Esophagus muscularis mucosa (tissue), 4 donors: ENCODE measurements at places on chromosomes 11 and 22. TPM values are rescaled to one million over a fixed set of nuclear protein-coding genes. Genes with fewer than 3 reads are reported as not detected.

DNA sequence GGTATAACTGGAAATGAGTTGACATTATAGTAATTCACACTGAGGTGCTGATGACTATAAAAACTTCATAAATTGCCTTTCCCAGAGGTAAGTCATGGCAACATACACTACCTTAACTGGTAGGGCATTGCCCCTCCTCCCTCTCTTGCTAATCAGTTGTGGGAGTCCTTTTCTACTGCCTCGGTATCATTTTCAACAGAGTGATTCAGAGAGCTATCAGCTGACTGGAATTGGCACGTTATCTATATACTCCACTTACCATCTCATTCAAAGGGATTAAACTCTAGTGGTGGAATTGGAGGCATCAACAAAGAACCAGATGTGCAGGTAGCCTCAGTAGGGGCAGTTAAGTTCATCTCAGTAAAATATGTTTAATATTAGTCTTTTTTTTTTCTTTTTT lies 8.0 kb upstream of the NUP160 start:
- no peak overlapping the region for H3K4me3 ChIP-seq
- no peak for DNase-seq
- peaks cover 19% of the 10 kb centered on the region for H3K4me1 ChIP-seq

GRCh38 chr11:114130115-114130576 lies 70.6 kb downstream of the ZBTB16 start:
- no peak overlapping the region for H3K4me3 ChIP-seq
- H3K4me1 ChIP-seq, result peaks cover 100% of the 10 kb centered on the region
- peaks cover 32% of the 10 kb centered on the region for H3K36me3 ChIP-seq
- no peak for DNase-seq

DNA sequence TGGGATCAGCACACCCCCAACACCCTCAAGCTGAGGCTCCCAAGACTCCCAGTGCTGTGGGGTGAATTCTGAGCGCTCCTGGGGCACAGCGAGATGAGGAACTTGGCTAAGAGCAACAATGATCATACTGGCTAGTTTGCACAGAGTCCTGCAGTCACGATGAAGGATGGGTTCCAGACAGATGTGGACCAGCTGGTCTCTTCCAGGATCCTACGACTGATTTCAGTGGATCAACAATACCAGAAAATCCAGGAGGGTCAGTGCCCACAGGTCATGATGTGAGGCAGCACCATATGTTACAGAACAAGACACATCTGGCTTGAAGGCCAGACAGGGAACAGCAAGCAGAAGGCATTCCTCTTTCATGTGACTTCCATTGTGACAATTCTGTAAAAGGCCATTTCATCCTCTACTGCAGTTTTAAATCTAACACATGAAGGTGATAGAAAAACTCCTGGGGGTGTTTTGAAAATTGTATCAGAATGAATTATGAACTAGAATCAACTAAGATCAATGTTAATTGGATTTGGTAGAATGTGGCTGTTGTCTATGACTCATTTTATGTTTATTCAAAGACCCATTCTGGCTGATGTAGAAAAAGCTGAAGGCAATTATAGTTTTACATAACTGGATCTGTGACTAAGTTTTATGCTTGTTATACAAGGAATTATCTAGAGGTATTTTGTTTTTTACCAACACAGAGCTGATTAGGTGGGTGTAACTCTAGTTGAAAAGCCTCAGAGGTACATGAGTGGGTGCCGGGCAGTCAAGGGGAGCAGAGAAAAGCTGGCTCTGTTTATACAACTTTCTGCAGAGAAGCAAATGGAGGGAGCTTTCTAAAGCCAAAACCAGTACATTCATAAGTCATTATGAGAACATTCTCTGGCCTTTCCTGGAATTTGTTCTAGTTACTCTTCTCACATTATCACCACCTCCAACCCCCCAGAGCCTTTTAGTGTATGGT lies 29.1 kb downstream of the OR52K1 start:
- H3K36me3 ChIP-seq, result no peaks in the 10 kb centered on the region
- no peak overlapping the region for H3K4me3 ChIP-seq
- H3K27ac ChIP-seq, result no peak overlapping the region
- no peak for DNase-seq
- H3K4me1 ChIP-seq, result peaks cover 15% of the 10 kb centered on the region
- no peaks in the 10 kb centered on the region for H3K27me3 ChIP-seq

GRCh38 chr11:74141241-74141695 lies 29.5 kb downstream of the C2CD3 start:
- H3K27me3 ChIP-seq, result no peaks in the 10 kb centered on the region
- DNase-seq, result no peak
- H3K4me1 ChIP-seq, result peaks cover 38% of the 10 kb centered on the region
- no peaks in the 10 kb centered on the region for H3K36me3 ChIP-seq
- no peak overlapping the region for H3K4me3 ChIP-seq

DNA sequence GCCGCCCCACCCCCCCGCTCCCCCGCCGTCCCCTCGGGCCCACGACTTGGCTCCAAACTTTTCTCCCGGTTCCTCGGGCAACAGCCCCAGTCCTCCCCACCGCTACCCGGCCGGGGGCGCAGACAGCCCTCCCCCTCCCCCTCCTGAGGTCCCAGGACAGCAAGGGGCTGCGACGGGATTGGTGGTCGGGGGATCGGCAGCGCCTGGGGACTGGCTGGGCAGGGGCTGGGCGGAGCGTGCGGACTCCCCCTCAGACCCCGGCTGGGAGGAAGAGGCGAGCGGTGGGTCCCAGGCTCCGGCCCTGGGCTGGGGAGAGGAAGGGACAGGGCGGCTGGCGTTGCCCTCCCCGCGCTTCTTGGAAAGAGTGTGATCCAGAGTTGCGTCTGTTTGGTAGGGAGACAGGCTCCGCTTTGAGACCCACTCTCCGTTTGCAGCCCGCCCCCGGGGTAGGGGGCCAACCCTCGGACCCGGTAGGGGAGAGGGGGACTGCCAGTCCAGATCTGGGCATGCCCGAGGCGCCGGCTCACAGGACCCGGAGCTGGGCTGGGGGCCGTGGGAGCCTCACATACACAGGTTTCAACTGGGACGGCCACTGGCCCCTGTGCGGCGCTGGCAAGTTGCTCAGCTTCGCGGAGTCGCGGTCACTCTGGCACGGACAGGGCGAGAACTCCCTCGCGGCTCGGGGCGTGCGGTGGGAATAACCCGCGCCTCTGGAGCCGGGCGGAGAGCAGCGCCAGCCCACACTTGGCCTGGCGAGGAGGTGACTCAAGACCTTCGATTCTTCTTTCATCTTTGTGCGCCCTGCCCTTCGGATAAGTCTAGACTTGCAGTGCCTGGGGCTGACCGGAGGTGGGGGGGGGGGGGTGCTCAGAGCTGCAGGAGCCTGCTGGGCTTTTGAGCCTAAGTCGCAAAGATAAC lies 999 bp downstream of the TSKU start:
- peaks cover 65% of the 10 kb centered on the region for H3K4me1 ChIP-seq
- no peaks in the 10 kb centered on the region for H3K36me3 ChIP-seq
- peak overlapping the region; percentile 83 for H3K4me3 ChIP-seq
- H3K27me3 ChIP-seq, result no peaks in the 10 kb centered on the region
- peak overlapping the region; percentile 94 for H3K27ac ChIP-seq
- DNase-seq, result no peak

DNA sequence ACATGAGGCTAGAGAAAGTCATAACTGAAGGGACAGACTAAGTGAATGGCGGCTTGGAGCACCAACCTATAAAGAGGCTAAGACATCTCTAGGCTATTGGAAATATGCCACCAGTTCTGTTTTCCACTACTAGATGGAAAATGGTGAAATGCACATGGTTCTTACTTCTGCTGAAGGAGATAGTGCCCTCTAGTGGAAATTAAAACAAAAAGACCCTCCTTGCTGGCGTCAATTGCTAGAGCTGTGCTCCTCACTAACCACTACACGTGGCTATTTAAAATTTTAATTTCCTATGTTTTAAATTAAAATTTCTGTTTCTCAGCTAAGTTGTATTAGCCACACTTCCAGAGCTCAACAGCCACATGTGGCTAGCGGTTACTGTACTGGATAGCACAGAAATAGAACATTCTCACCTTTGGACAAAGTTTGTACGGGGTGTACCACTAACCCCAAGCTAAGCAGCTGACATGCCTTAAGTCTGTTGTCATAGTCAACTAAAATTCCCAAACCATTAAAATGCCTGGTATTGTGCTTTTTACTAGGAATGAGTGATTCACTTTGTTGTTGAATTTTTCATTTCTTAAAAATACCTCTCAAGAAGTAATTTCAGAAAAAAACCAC lies 34.1 kb upstream of the CALCA start:
- DNase-seq, result no peak
- H3K4me3 ChIP-seq, result no peak overlapping the region
- H3K27ac ChIP-seq, result no peak overlapping the region

GRCh38 chr11:32939866-32940265 lies 47.3 kb downstream of the QSER1 start:
- no peak overlapping the region for H3K4me3 ChIP-seq
- DNase-seq, result no peak
- no peaks in the 10 kb centered on the region for H3K27me3 ChIP-seq
- no peak overlapping the region for H3K27ac ChIP-seq
- peaks cover 3% of the 10 kb centered on the region for H3K4me1 ChIP-seq

GRCh38 chr11:69598147-69598546 lies 42.8 kb upstream of the CCND1 start:
- peaks cover 20% of the 10 kb centered on the region for H3K27me3 ChIP-seq
- H3K4me3 ChIP-seq, result no peak overlapping the region
- H3K4me1 ChIP-seq, result no peaks in the 10 kb centered on the region
- no peaks in the 10 kb centered on the region for H3K36me3 ChIP-seq
- no peak for DNase-seq

DNA sequence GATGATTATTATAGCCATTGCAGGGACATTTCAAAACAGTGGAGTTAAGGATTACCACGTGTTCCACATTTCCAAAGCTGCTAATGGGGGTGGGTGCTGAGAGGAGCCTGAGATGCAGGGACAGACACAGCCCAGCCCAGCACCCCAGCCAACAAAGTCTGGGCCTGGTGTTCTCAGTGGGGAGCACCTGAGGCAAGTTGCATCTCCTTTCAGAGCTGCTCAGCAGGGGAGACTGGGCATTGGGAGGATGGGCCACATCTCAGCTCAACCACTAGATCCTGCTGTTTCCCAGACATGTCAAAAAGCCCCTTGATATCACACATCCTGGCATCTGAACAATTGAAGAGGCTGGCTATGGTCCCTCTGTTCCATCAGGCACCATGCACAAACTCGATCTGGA lies 458.0 kb upstream of the KIRREL3 start:
- no peaks in the 10 kb centered on the region for H3K4me1 ChIP-seq
- no peaks in the 10 kb centered on the region for H3K27me3 ChIP-seq
- H3K4me3 ChIP-seq, result no peak overlapping the region
- no peak overlapping the region for H3K27ac ChIP-seq
- peak; percentile 82 for DNase-seq

DNA sequence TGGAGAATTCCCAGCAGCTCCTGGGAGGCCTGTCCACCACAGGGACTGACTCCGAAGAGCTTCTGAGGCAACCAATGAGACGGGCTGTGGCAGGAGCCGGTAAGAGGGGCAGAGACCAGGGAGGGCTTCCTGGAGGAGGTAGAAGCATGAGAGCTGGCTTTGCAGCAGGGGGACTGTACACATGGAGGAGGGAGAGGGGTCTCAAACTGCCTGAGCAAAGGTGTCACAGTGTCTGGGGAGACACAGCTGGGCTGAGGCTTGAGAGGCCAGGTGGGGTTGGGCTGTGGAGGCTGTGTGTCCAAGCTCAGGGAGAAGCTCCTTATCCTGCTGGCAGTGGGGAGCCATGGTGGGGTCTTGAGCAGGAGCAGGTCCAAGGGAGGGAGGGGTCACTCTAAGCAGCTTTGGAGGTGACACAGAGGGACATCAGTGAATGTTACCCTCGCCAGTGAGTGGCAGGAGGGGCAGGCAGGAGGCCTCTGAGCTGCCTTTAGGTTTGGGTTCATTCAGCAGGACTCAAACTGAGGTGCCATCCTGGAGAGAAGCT lies 4.6 kb upstream of the RHOD start:
- no peak for DNase-seq
- H3K27me3 ChIP-seq, result no peaks in the 10 kb centered on the region
- H3K4me1 ChIP-seq, result peaks cover 20% of the 10 kb centered on the region
- no peak overlapping the region for H3K4me3 ChIP-seq

DNA sequence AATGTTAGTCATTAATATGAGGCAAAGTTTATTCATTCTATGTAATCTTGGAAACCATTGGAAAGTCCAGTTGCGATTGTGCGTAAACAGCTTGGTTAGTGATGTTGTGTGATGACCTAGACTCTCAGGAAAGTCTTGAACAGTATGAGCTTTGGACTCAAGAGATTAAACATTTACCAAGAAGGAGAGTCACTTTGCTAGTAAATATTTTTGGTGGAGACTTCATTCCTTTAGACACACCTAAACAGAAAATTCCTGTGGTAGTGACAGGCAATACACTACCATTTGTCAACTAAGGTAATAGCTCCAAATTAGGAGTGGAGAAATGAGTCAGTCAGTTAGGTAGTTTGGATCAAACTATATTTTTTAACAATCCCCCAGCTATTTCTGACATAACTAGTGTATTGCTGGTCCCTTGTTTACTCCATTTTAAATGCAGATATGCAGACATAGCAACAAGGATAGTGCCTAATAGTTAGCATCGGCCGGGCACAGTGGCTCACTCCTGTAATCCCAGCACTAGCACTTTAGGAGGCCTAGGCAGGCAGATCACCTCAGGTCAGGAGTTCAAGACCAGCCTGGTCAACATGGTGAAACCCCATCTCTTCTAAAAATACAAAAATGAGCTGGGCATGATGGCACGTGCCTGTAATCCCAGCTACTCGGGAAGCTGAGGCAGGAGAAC lies 89.3 kb downstream of the ARHGAP42 start:
- H3K4me1 ChIP-seq, result no peaks in the 10 kb centered on the region
- DNase-seq, result no peak
- no peaks in the 10 kb centered on the region for H3K27me3 ChIP-seq
- H3K4me3 ChIP-seq, result no peak overlapping the region
- H3K36me3 ChIP-seq, result peaks cover 6% of the 10 kb centered on the region

- H3K36me3 ChIP-seq, result peaks cover 4% of the 10 kb centered on the region
- H3K4me1 ChIP-seq, result peaks cover 21% of the 10 kb centered on the region
- H3K4me3 ChIP-seq, result no peak overlapping the region
- DNase-seq, result no peak
These were observed 11.9 kb downstream of the HIRA start for GRCh38 chr22:19419464-19420178.

- H3K27ac ChIP-seq, result no peak overlapping the region
- no peak for DNase-seq
- no peaks in the 10 kb centered on the region for H3K36me3 ChIP-seq
- H3K27me3 ChIP-seq, result no peaks in the 10 kb centered on the region
- H3K4me1 ChIP-seq, result peaks cover 16% of the 10 kb centered on the region
These were observed 5.0 kb upstream of the ANO1 start for GRCh38 chr11:70072861-70073755.

GRCh38 chr11:9616858-9617257 lies 43.4 kb downstream of the WEE1 start:
- H3K27ac ChIP-seq, result no peak overlapping the region
- DNase-seq, result no peak
- no peaks in the 10 kb centered on the region for H3K36me3 ChIP-seq
- no peak overlapping the region for H3K4me3 ChIP-seq
- no peaks in the 10 kb centered on the region for H3K27me3 ChIP-seq

GRCh38 chr11:134670247-134670782 lies 258.3 kb upstream of the B3GAT1 start:
- no peaks in the 10 kb centered on the region for H3K27me3 ChIP-seq
- H3K4me3 ChIP-seq, result no peak overlapping the region
- H3K27ac ChIP-seq, result no peak overlapping the region
- no peaks in the 10 kb centered on the region for H3K4me1 ChIP-seq
- H3K36me3 ChIP-seq, result no peaks in the 10 kb centered on the region
- no peak for DNase-seq

- H3K36me3 ChIP-seq, result no peaks in the 10 kb centered on the region
- H3K4me1 ChIP-seq, result no peaks in the 10 kb centered on the region
- no peak for DNase-seq
- H3K4me3 ChIP-seq, result no peak within 1 kb of the TSS
These were observed at the start of gene CD3D for GRCh38 chr11:118342503-118343161. CD3D (minus strand) TSS chr11:118342705; CDS start chr11:118342607, 98 bp downstream.

HBG2 gene
- not detected for total RNA-seq

LUZP2 gene
- total RNA-seq, result 0.99 TPM

HEPN1 gene
- not detected for total RNA-seq

CSF2RB gene
- total RNA-seq, result 4.6 TPM

DRD4 gene
- 1.1 TPM for total RNA-seq

UBQLNL gene
- 0.46 TPM for total RNA-seq

SUSD2 gene
- total RNA-seq, result 4.2 TPM

PATE2 gene
- total RNA-seq, result not detected
